ENCODE measurements at places on chromosomes 7 and 10.

GRCh38 chr10:58436071-58436470 is 50.9 kb downstream of the TFAM start:
- peak; percentile 4 for DNase-seq

- DNase-seq: no peak
These were observed 149.1 kb downstream of the UBE2H start for GRCh38 chr7:129803546-129804081.

DNA sequence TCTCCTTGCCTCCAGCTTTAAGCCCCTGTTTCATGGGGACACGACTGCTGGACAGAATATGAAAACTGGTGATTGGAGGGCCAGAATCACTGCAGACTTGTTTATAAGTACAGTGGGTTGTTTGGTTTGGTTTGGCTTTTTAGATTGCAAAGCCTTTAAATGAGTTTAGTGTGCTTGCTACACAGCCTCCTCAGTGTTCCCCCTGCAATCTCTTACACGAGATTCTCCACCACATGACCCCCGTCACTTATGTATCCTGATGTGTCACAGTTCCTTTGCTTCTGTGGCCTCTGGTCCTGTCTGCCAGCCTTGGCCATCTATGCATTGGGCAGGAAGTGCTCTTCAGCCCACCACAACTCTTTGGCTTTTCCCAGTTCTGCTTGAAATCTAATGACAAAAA is 103.7 kb upstream of the ANKRD1 start:
- DNase-seq: no peak

GRCh38 chr10:98901441-98902110 is 334.1 kb downstream of the HPSE2 start:
- DNase-seq: peak; percentile 62

DNA sequence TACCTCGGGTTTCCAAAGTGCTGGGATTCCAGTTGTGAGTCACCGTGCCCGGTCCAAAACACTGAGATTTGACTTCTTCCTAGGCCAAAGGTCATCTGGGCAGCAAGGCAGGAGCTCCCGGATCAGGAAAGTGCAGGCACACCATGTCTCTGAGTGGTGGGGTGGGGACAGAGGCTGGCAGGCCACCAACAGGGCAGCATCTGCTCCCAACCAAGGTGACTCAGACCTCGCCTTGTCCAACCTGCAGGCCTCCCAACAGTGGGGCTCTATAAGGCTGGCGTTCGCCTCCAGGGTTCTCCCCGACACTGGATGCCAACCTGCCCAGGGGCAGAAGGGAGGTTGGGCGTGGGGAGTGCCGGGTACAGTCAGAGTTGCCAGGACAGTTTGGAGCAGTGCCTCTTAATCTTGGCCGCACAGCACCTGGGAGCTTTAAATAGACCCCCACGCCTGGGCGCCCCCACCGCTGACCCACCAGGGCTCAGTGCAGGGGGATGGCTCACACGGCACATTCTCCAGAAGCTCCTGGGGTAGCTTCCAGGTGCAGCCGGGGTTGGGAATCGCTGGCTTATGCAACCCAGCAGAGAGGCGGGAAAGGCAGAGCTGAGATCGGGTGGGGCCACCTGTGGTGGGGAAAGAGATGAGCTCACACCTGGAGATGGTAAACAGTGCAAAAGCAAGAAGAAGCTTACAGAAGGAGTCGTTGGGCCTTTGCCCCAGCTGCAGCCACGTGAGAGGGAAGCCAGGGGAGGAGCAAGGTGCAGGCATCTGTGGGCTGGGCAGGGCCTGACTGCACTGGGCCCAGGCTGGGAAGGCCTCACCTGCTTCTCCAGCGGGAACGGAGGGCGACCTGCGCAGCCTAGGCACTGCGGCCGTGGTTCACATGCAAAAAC is 10.9 kb downstream of the CALML5 start:
- DNase-seq: no peak

DNA sequence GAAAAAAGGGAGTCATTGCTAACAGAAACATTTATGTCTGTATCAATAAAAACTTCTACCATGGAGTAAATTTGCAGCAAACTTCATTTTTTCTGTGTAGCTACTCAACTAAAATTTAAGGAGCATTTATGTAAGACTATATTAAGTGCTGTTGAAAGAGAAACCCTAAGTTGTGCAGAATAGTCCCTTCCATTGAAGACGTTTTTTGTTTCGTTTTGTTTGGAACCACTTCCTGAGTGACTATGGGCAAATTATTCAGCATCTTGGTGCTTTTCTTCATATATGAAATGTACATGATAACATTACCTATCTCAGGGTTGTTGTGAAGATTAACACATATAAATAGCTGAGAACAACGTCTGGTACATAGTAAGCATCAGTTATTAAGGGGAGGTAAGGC is 24.3 kb downstream of the SEM1 start:
- DNase-seq: peak; percentile 7

- DNase-seq: no peak
These were observed 33.1 kb downstream of the CAV1 start for GRCh38 chr7:116557901-116558300.

- DNase-seq: no peak
These were observed 282.7 kb upstream of the ZNF32 start for GRCh38 chr10:43931308-43931930.

DNA sequence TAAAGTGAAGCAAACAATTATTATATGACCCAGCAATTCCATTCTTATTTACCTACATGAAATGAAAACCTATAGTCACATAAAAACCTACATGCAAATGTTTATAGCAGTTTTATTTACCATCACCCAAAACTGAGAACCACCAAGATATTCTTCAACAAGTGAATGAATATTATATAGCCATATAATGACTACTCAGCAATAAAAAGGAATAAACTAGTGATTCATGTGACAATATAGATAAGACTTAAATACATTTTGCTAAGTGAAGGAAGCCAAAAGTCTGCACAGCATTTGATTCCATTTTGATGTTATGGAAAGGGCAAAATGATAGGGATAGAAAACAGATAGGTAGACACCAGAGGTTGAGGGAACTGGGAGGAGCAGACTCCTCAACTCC is 31.7 kb downstream of the PODXL start:
- DNase-seq: no peak

Data from hematopoietic multipotent progenitor cell treated with erythropoietin and hydrocortisone succinate and interleukin-3 and kit ligand, for 4 days (in vitro differentiated cells).